Left renal cortex interstitium (tissue), 4 donors: ENCODE measurements at places on chromosomes 5 and 9.

DNA sequence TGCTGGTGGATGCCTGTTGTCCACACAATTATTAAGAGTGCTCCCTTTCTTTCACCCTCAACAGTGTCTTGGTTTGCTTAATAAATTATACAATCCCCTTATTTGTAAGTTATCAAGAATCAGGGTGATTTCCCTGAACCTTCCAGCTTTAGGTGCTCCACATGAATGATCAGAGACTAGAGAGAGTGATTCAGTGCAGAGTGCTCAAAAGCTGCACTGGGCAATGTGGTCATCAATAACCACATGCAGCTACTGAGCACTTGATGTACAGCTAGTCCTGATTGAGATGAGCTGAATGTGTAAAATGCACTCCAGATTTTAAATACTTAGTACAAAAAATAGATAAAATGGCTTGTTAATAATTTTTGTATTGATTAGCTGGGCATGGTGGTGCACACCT lies 76.8 kb upstream of the TRIO start:
- DNase-seq: no peak

DNA sequence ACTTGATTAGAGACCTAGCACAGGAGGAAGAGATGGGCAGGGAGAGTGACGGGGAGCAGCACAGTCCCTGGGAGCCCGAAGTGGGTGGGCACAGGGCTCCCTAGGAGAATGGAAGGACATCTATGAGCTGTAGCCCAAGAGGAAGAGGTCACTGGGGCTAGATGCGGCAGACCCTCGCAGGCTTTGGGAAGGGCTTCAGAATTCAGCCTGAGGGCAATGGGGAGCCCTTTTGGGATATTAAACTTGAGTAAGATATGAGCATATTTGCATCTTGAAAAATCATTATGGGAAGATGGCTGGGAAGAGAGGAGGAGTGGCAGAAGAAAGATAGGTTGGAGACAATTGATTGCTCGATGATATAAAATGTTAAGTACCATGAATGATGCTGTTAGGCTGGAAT lies 48.9 kb upstream of the IL17B start:
- DNase-seq: no peak

- peak; percentile 63 for DNase-seq
Observed at GRCh38 chr5:157528036-157528632, 47.4 kb downstream of the ADAM19 start.

- no peak for DNase-seq
Observed at GRCh38 chr9:33158843-33159776, 8.0 kb downstream of the B4GALT1 start.

GRCh38 chr5:62328772-62329491 lies 22.9 kb downstream of the KIF2A start:
- DNase-seq: no peak

DNA sequence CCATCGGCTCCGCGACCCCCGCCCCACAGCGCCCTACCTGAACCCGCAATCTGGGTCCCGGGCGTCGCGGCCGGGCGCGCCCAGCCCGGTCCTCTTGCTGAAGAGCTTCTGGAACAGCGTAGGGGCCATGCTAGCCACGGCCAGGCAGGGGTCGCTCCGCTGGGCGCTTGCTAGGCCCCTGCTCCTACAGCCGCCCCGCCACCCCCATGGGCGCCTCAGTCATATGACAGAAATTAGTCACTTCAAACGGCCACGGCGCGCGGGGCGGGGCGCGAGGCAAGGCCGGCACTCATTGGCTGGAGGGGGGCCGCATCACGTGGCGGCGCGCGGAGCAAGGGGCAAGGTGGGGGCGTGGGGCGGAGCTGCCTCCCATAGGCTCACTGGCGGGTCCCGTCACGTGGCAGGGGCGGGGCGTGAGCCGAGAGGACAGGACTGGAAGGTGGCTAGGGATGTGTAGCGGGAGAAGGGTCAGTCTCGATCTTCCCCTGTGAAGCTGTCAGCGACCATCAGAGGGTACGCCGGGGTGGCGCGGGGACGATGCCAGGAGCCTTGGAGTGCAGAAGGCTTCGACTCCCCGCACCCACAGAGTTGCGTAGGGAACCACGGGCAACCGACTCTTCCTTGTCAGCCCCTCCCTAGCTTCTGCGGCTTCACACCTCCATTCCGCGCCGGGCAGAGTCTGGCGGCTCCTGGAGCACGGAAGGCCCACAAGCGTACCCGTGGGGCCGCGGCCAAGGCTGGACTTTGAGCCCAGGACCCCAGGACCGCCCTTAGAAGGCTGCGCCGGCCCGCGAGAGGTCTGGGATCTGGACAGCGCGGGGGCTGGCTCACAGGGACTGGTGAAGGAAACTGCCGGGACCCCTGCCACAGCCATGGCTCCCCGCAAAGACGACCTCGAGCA lies at the start of gene FNIP1:
TSS of gene FNIP1 (minus strand) at position 225 of the 901 bp plus-strand sequence. CDS start at position 129, 96 bp downstream.
- peak; percentile 75 for DNase-seq

- peak; percentile 26 for DNase-seq
Observed at GRCh38 chr9:112819635-112820496, 69.3 kb downstream of the SNX30 start.

GRCh38 chr5:150570333-150570732 lies 62.4 kb downstream of the NDST1 start:
- DNase-seq: no peak

- peak; percentile 42 for DNase-seq
Observed at GRCh38 chr9:79610019-79610631, 38.4 kb downstream of the TLE4 start.

- no peak for DNase-seq
Observed at GRCh38 chr5:74966141-74967026, 86.0 kb downstream of the GCNT4 start.

GRCh38 chr5:160231783-160232342 lies 2.6 kb downstream of the FABP6 start:
- no peak for DNase-seq

GRCh38 chr5:53714667-53715010 lies 154.2 kb downstream of the NDUFS4 start:
- no peak for DNase-seq

- DNase-seq: no peak
Observed at GRCh38 chr5:2900360-2900759, 148.9 kb upstream of the IRX2 start.

GRCh38 chr5:40831346-40832210 lies 3.4 kb downstream of the RPL37 start:
- DNase-seq: no peak

- no peak for DNase-seq
Observed at GRCh38 chr5:36222620-36223019, 19.1 kb downstream of the NADK2 start.

GRCh38 chr9:87099407-87099806 lies 152.1 kb upstream of the GAS1 start:
- DNase-seq: no peak

- no peak for DNase-seq
Observed at GRCh38 chr9:121892706-121893105, 200.4 kb downstream of the TTLL11 start.

DNA sequence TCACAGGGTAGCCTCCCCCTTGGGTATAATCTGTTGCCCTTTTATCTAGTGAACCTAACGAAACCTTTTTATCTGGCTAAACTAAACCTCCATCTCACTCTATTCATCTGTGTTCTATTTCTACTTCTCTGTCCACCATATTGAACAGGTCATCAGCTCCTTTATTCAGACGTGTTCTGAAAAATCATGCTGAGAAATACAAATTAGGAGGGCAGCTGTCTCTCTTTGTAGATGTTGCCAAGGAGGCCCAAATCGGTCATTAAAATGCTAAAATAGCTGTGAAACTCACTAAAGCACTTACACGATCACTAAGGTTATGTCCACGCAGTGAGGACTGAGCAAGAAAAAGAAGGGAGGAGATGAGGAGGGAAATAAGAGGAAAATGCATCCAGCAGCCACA lies 115.6 kb upstream of the RETREG1 start:
- DNase-seq: no peak

DNA sequence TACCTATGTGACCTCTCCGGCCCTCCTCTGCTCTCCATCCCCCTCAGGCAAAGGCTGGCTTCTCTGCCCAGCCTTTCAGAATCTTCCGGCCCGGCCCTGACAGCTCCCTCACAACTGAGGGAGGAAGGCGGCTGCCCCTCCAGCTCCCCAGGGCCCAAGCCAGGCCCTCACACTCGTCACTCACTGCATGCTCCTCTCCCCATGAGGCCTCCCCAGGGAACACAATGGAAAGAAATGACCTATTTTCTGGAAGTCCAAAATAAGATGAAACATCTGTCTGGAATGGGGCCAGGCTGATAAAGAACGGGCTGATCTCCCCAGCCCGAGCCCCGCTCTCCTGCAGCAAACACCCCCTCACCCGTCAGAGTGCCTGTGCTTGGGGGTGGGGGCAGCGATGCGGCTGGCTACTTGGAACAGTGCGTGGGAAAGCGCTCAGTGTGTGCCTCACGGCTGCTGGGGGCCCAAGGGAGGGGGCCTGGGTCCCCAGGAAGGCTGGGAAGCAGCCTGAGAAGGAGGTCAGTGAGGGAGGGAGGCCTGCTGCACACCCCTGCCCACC lies 11.3 kb downstream of the PDGFRB start:
- DNase-seq: no peak

GRCh38 chr5:66603164-66603563 lies 7.0 kb downstream of the MAST4 start:
- no peak for DNase-seq

DNA sequence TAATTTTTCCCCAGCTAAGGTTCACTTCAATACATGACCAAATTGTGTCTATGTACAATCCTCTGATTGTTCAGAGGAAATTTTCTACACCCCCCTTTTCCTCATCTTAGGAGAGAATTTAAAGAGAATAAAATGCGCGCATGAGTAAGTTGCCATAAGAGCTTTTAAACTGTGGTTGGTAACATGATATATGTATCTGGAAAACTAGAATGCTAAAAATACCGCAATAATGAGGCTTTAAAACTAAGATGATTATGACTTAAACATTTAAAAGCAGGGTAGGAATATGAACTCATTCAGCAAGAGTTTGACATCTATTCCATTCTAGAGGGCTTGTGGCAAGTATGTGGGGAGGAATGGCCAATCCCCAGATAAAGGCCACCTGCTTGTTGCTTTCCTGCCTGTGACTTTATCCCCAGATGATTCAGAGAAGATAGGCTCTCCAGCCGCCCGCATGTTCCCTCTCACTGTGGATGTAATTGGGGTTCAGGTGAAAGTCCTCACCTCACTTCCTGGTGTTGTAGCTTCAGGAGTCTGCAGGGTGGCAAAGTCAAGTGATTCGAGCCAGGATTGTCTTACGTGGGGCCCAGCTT lies 26.5 kb upstream of the BASP1 start:
- DNase-seq: no peak

DNA sequence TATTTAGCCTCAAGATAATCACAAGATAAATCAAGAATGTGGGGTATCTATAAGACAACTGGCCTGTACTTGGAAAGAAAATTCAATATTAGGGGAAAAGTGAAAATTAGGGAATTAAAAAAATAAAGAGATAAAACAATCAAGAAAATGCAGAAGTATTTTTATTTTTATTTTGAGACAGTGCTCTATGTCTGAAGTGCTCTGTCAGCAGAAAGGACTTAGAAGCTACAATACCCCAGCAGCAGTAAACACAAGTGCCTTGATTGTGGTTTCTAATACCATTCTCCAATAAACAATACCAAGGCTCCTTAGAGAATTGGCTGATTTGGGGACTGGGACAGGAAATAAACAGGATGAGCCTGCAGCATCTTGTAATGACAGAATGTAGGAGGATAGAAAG lies 144.9 kb downstream of the RFK start:
- DNase-seq: no peak

DNA sequence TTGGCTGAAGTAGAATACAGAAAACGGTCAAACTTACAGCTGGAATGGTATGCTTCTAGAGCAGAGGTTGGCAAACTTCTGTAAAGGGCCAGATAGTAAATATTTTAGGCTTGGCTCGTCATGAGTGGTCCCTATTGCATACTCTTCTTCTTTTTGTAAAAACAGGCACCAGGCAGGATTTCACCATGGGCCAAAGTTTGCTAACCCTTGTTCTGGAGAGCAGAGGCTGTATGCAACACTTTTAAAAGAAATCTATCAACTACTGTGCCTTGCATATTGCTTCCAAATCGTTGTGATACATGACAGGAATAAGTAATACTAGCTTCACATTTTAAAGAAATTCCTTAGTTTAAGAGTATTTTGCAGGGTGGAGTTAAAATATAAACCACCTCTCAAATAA lies 15.6 kb upstream of the COL23A1 start:
- no peak for DNase-seq

GRCh38 chr9:129664746-129665388 lies 580 bp upstream of the PRRX2 start:
- DNase-seq: no peak

GRCh38 chr9:93427655-93428379 lies 23.7 kb upstream of the FAM120A start:
- DNase-seq: no peak

DNA sequence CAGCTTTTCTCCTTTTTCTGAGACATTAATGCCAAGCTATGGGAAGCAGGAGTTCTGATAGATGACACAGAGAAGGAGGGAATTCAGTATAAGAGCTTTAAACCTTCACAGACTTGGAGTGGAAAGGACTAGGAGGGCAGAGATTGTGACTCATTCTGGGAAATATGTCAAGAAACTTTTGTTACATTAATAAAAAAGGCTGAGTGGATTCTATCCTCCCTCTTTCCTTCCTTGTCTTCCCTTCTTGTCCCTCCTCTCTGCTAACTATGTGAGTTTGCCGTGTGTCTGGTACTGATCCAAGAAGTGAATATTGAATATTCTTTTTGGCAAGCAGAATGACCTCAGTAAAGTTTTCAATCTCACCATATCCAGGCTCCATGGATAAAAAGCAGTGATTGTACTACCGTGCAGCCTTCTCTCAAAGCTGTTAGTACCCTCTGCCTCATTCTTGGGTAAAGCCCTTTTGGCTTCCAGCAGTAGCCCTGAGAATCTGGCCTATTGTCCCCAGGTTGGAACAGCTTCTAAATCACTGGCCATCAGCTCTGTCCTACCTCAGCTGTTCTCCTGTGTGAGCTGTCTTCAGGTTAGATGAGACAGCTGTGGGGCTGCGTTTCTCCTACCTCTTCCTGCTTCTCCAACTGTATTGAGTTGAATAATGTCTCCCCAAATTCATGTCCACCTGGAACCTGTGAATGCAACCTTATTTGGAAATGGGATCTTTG lies 73.9 kb downstream of the ATG10 start:
- DNase-seq: no peak

DNA sequence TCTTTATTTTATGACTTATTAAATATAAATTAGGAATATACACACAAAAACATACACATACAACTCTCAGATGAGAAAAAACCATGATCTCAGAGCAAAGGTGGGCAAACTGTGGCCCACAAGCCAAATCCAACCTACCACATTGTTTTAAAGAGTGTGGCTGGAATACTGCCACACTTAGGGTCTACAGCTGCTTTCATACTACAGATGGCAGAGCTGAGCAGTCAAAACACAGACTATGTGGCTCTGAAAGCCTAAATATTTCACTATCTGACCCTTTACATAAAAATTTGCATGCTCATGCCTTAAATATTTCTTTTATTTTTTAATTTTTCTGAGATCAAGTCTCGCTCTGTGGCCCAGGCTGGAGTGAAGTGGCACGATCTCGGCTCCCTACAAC lies 28.3 kb downstream of the LEAP2 start:
- DNase-seq: no peak

DNA sequence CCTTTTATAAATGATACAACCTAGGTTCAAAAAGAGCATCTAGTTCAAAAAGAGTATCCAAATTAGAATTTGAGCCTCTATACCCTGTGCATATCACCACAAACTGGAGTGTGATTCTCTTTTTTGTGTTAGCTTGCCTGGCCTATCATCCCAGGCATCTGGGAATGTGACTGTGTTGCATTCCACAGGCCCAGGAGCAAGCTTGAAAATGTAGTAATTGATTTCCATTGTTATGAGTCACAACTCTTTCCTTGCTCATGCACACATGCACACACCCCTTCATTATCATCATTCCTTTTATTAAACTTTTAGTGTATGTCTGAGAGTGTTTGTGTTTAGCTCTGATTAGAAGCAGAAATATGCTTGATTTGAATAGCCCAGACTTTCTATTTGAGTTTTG lies 75.2 kb downstream of the FCHO2 start:
- DNase-seq: no peak
